ENCODE measurements at places on chromosomes 3 and 15.

DNA sequence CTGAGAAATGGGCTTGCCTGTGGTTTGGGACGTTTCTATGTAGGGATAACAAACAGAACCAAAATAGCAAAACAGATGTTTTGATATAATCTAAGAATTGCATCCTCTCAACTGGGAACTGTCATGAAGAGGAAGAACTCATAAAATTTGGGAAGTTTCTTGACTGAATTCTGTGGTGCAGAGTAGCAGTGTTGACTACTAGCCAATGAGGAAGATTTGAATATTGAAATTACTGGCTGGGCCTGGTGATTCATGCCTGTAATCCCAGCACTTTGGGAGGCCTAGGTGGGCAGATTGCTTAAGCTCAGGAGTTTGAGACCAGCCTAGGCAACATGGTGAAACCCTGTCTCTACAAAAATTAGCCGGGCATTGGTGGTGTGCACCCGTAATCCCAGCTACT is 42.2 kb downstream of the ZNF609 start:
- no peak for DNase-seq

DNA sequence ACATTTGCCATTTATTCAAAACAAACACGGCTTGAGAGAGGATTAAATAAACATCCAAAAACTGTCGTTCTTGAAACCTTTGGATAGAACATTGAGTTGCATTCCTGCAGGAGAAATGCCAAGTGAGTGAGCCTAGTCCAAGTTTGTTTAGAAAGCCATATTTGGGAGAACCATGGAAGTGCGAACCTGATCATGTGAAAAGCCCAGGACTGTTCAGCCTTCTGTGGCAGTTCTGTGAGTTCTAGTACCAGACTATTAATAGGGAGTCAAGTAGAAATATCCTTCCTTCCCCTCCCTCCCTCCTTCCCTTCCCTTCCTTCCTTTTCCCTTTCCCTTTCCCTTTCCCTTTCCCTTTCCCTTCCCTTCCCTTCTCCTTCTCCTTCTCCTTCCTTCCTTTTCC is 470.4 kb downstream of the LPP start:
- no peak for DNase-seq

DNA sequence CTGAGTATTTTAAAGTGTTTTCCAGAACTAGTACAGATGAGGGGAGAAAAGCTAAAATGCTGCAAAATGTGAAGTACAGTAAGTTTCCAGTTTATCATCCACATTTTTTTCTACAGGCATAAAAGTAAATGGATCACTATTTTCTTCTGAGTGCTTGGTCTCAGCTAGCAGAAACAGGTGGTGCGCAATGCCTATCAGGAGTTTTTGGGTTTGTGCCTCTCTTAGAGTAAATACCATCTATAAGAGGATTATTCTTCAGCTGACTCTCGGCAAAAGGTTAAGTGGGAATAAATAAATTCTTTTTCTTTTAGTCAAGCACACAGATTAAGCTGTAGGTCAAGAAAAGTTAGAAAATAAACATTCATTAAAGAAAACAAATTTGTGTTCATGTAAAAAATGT is 1027.7 kb downstream of the PLOD2 start:
- no peak for DNase-seq

GRCh38 chr3:139227165-139227564 is 116.7 kb upstream of the MRPS22 start:
- DNase-seq: no peak

DNA sequence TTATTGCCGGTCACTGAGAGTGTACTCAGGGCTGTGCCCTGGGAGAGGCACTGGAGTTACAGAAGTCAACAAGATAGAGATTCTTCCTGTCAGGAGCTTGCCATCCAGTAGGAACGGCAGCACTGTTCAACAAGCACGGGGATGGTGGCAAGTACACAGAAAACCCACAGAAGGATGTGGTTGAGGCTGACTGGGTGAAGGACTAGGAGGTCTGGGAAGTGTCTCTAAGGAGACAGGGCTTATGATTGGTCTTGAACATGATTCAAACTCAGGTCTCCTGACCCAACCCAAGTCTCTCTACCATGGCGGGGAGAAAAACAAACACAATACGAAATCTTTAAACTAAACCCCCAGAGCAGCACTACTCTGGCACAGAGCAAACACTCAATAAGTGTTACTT is 37.6 kb downstream of the ERICH6 start:
- DNase-seq: no peak

DNA sequence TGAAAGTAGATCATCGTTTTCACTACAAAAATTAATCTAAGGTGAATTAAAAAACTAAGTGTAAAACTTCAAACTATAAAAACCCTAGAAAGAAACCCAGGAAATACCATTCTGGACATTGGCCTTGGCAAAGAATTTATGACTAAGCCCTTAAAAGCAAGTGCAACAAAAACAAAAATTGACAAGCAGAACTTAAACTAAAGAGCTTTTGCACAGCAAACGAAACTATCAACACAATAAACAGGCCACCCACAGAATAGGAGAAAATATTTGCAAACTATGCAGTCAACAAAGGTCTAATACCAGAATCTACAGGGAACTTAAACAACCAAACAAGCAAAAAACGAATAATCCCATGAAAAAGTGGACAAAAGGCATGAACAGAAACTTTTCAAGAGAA is 302.0 kb downstream of the CHST2 start:
- no peak for DNase-seq

DNA sequence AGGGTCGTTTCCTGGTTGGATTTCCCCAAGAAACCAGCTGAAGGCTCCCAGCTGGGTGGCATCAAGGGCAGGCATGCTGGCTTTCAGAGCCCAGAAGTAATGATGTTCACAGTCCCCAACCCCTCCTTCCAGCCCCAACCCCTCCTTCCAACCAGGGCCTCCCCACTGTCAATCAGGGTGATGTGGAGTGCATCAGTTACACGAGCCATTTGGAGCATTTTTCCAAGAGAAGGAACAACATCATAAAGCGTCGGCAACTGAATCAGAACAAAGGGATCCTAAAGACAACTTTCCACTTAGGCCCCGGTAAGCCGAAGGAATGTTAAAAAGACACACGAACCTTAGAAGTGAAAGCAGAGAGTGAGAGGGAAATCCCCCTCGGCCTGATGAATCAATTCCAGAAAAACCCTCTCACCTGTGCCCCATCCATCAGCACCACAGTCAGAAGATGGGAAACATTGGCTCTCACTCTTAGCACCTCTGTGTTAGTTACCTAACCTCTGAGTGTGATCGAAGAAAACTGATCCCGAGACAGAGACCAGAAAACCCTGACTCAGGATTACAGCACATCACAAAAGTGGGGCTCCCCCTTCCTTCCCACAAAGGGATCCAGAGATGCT is 101.2 kb upstream of the WNT5A start:
- no peak for DNase-seq

DNA sequence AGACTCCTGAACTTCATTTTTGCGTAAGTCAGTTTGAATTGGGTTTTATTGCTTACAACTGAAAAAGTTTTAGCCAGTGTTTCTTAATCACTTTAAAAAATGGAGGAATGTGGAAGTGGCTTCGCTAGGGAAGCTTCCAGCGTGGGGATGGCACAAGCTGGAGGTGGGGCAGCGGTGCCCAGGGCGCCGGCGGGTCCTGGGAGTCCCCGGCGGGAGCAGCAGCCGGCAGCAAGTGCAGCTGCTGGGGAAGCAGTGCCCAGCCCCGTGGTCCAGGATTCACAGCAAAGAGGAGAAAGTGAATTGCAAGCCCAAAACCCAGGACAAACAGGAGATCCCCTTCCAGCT is 301.8 kb upstream of the PROK2 start:
- no peak for DNase-seq

DNA sequence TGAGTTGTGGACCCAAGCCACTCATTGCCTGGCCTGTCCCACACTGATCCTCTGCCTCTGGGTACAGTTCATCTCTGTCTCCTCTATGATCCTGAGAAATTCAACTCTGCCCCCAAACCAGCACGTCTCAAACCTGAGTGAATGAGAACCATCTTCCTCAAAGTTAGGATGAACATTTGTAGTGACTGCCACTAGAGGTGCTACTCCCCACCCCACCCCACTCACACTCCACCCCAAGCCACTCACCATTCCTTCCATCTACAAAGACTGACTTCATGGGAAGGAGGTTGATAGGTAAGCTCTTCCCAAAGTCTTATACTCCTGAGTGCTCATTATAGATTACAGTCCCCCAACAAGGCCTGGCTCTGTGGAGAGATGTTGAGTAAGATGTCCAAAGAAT is 43.8 kb downstream of the NEK10 start:
- no peak for DNase-seq

All from stimulated activated CD4-positive, alpha-beta T cell treated with anti-CD3 and anti-CD28 coated beads, Interleukin-15, amount 100 ng/mL, for 1 hour (primary cell).